HT-29 (cell line): ENCODE measurements at places on chromosomes 7 and 10.

GRCh38 chr10:72080042-72080975, 8.0 kb downstream of the SPOCK2 start:
- DNase-seq: no peak

DNA sequence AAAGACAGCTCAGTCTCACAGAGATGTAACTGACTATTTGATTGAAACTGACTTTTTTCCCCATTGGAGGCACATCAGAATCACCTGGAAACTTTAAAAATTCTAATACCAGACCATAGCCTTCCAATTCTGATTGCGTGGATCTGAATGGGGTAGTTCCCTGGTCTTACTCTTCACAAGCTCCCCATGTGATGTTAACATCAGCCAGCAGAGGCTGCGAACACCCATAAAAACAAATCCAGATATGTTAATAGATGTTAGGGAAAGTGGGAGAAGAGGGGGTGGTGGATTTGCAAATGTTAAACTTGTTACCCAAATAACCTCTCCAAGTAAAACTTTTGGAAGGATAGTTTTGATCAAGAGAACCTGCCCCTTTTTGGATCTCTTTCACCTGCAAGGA, 1133.4 kb downstream of the CNTNAP2 start:
- DNase-seq: no peak

DNA sequence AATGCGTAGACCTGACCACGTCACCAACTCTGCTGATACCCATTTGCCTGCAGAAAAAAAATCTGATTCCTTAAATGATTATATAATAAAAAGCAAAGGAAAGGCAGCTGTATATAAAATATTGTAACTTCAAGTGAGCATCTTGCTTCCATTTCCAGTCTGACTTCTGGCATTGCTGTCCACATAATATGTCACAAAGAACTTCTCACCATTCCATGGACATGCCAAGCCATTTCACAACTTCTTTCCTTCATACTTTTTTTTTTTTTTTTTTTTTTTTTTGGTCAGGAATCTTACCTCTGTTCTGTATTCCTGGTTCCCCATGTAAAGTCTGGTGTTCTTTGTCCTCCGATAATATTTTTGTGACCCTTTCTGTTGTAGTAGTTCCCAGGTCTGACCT, 165.5 kb downstream of the SND1 start:
- no peak for DNase-seq

DNA sequence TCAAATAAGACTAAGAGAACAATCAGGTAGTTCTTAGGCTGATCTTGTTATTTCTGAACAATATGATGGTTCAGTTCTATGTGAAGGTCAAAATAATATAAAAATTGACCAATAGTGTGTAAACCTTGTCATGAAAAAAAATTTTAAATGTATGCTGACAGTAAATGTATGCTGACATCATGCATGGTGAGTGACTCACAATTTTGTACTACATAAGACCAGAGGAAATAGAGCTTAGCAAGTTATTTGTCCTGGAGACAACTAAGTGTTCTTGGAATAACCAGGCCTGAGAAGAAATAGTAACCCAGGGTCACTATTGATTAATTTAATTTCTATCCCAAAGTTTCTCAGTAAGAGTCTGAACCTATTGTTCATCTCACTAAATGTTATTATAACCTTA, 182.2 kb upstream of the PCDH15 start:
- no peak for DNase-seq

- DNase-seq: peak; percentile 62
These were observed 13.6 kb downstream of the TSPAN15 start for GRCh38 chr10:69464801-69465401.
